Colonic mucosa (tissue), 4 donors: ENCODE measurements at places on chromosomes 2 and 18. TPM values are rescaled to one million over a fixed set of nuclear protein-coding genes. Genes with fewer than 3 reads are reported as not detected.

DOK6 gene
- total RNA-seq: 0.61 TPM

ALLC gene
- not detected for total RNA-seq

ORC2 gene
- total RNA-seq: 39.0 TPM

UPP2 gene
- total RNA-seq: not detected

DNA sequence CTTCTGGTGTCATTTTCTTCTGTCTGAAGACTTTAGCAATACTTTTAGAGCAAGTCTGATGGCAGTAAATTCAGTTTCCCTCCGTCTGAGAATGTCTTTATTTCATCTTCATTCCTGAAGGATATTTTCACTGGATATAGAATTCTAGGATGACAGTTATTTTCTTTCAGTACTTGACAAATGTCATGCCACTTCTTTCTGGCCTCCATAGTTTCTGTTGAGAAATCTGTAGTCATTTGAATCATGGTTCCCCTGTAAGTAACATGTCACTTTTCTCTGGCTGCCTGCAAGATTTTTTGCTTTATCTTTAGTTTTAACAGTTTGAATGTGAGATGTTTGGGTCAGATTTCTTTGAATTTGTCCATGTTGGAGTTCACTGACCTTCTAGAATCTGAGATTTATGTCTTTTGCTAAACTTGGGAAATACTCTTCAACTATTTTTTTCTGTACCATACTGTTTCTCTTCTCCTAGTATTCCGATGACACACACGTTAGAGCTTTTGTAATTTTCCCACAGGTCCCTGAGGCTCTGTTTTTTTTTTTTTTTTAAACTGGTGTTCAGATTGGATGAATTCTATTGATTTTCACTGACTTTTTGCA, 30.2 kb downstream of the RMND5A start:
- no peaks in the 10 kb centered on the region for H3K36me3 ChIP-seq
- H3K27ac ChIP-seq: no peak overlapping the region
- H3K4me1 ChIP-seq: peaks cover 10% of the 10 kb centered on the region
- no peak overlapping the region for H3K4me3 ChIP-seq

DNA sequence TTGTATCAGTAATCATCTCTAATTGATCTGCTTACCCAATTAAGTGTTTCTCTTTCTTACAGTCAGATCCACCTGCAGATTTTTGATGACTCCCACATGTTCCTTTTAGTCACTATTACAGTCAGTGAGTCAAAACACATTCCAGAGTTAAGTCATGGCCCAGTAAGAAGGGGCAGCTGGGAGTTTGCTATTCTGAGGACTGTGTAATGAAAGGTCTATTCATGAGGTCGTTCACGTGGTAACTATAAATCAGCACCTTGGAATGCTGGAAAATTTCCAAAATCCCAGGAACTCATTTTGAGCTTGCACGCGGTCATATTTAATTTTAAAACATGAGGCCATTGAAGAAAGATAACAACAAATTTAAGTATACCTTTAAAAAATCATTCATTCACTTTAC, 252.5 kb downstream of the XIRP2 start:
- no peak for DNase-seq
- H3K27me3 ChIP-seq: no peaks in the 10 kb centered on the region
- no peaks in the 10 kb centered on the region for H3K4me1 ChIP-seq
- H3K27ac ChIP-seq: no peak overlapping the region

DNA sequence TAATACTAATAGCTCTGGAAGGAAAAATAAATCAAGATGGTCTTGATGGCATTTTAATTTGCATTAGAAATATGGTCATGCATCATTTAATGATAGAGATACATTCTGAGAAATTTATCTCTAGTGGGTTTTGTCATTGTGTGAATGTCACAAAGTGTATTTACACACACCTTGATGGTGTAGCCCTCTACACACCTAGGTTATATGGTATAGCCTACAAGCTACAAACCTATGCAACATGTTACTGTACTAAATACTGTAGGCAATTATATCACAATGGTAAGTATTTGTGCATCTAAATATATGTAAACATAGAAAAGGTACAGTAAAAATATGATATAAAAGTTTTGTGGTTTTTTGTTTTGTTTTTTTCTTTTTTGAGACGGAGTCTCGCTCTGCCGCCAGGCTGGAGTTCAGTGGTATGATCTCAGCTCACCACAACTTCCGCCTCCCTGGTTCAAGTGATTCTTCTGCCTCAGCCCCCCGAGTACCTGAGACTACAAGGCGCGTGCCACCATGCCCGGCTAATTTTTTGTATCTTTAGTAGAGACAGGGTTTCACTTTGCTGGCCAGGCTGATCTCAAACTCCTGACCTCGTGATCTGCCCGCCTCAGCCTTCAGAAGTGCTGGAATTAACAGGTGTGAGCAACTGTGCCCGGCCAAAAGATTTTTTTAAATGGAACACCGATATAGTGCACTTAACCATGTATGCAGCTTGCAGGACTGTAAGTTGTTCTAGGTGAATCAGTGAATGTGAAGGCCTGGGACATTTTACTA, 83.7 kb upstream of the UBXN4 start:
- no peaks in the 10 kb centered on the region for H3K36me3 ChIP-seq
- H3K27me3 ChIP-seq: no peaks in the 10 kb centered on the region
- H3K27ac ChIP-seq: no peak overlapping the region

DNA sequence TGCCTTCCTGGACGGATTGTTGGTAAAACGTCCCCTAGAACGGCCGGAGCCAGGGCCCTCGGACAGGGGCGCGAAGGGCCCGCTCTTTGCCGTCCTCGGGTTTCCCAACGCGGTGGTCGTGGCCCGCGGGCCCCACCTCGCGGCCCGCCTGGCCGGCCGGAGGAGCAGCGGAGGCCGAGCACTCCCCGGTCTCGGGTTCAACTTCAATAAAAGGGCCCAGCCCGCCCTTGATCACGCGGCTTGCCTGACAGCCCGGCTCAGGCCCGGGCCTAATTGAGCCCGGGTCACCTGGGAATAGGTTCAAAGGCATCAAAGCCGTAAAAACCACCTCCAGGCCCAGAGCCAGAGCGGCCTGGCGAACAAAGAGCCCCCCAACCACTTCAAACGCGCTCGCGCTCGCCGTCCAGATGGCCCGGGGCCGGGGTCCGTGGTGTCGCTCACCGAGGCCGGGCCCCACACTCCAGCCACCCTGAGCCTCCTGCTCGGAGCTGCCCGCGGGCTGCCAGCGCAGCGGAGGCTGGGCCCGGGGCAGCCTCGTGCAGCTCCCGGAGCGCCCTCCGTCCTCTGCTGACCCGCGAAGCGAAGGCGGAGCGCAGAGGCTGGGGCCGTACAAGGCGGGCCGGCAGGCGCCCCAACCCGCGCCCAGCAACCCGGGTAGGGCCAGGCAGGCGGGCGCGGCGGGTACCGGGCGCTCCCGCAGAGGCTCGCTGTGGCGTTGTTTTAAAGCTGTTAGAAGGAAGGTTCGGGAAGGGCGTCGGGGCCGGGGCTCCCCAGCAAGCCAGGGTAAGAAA, 1.1 kb upstream of the TWIST2 start:
- no peaks in the 10 kb centered on the region for H3K4me1 ChIP-seq
- peaks cover 33% of the 10 kb centered on the region for H3K27me3 ChIP-seq
- H3K4me3 ChIP-seq: peak overlapping the region; percentile 37

DNA sequence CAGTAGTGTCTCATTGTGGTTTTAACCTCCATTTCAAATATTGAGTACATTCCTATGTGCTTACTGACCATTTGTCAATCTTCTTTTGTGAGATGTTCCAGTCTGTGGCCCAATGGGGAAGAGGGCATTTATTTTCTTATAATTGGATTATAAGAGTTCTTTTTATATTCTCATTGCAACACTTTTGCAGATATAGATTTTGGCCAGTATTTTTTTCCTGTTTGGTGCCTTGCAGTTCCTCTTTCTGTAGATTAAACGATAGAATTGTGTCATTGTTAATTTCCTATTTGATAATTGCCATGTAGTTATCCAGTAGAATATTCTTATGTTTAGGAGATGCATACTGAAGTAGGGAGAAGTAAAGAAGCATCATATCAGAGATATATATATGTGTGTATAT, 56.4 kb upstream of the CYTIP start:
- no peak overlapping the region for H3K27ac ChIP-seq
- H3K4me1 ChIP-seq: peaks cover 4% of the 10 kb centered on the region
- H3K27me3 ChIP-seq: no peaks in the 10 kb centered on the region
- H3K4me3 ChIP-seq: no peak overlapping the region
- no peaks in the 10 kb centered on the region for H3K36me3 ChIP-seq

GRCh38 chr18:27366151-27366550, 181.0 kb upstream of the CHST9 start:
- no peaks in the 10 kb centered on the region for H3K27me3 ChIP-seq
- H3K4me3 ChIP-seq: no peak overlapping the region
- no peaks in the 10 kb centered on the region for H3K36me3 ChIP-seq
- no peaks in the 10 kb centered on the region for H3K4me1 ChIP-seq
- DNase-seq: no peak
- no peak overlapping the region for H3K27ac ChIP-seq

GRCh38 chr2:228417956-228418355, 236.5 kb upstream of the SPHKAP start:
- H3K27me3 ChIP-seq: no peaks in the 10 kb centered on the region
- H3K36me3 ChIP-seq: no peaks in the 10 kb centered on the region
- H3K4me3 ChIP-seq: no peak overlapping the region
- H3K27ac ChIP-seq: no peak overlapping the region

DNA sequence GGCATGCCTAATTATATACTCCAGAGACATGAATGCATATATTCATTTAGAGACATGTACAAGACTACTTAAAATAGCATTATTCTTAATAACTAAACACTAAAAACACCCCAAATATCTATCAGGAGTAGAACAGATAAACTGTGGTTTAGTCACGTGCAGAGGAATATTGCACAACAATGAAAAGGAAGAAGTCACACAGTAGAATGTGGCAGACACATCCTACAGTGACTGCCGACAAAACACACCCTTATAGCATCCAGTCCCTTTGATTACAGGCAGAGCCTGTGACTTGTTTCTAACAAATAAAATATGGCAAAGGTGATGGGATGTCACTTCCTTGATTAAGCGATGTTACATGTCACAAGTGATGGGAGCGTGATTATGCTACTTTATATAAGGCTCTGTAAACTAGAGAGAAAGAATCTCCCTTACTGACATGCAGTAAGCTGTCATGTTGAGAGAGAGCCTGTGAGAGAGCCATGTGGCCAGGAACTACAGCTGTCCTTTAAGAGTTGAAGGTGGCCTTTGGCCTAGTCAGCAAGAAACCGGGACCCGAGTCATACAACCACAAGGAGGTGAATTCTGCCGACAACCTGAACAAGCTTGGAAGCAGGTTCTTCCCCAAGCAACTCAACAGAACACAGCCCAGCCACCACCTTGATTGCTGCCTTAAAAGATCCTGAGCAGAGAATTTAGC, 39.1 kb upstream of the LGALSL start:
- H3K27me3 ChIP-seq: no peaks in the 10 kb centered on the region
- H3K4me1 ChIP-seq: no peaks in the 10 kb centered on the region
- H3K36me3 ChIP-seq: no peaks in the 10 kb centered on the region
- peak; percentile 14 for DNase-seq
- H3K4me3 ChIP-seq: no peak overlapping the region

GRCh38 chr2:79116997-79117928, 3.0 kb upstream of the REG1A start:
- DNase-seq: no peak
- no peak overlapping the region for H3K27ac ChIP-seq
- H3K27me3 ChIP-seq: peaks cover 16% of the 10 kb centered on the region

DNA sequence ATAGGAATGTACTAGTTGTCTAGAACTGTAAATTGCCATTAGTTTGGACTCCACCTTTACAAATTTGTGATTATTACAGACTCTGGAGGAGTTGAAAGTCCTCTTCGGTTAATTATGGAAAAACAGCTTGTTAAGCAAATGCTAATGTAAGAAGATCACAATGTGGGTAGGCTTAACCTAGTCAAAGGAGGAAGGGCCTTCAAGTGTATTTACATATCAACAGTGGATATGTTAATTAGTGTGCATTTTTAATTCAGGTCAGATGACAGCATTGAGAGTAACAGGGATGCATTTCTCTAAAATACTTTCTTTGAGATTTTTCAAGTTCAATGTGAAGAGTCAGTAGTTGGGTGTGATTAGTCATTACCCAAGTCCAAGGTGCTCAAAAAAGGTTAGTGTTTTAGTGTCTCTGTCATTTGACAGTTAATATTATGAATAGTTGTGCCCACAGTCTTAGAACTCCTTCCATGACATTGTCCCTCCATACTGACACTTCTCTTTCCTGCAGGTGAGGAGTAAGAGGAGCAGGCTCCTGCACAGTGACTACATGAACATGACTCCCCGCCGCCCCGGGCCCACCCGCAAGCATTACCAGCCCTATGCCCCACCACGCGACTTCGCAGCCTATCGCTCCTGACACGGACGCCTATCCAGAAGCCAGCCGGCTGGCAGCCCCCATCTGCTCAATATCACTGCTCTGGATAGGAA, 28.0 kb downstream of the CD28 start:
- no peak overlapping the region for H3K27ac ChIP-seq
- no peaks in the 10 kb centered on the region for H3K36me3 ChIP-seq
- no peak overlapping the region for H3K4me3 ChIP-seq
- no peaks in the 10 kb centered on the region for H3K27me3 ChIP-seq
- DNase-seq: no peak

DNA sequence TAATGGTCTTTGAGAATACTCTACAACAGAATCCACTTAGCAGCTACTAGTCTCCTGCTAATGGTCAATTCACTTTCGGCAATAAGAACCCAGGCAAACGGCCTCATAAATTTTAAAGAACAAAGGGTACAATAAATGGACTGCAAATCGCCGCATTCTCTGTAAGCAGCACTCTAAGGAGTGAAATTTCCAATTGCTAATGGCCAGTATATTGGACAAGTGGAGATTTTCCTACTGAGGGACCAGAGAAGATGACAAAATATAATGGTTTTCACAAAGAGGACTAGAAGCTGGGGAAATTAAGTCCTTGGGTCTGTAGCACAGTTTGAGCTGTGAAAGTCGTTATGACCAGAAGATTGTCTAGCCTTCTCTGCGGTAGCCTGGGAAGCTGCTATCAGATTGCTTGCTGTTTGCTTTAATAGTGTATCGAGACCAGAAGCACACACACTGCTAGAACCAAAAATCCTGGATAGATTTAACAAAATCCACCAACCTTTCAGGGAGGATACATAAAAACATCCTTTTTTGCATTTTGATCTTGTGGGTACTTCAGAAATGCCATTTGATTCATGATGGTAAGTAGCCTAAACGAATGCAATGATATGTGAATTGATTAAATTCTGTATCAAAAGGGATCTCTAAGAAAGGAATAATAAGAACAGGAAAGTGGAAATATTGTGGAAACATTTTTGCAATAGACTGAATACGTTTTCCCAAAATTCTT, 53.6 kb upstream of the ATP8B1 start:
- H3K4me3 ChIP-seq: no peak overlapping the region
- H3K27me3 ChIP-seq: no peaks in the 10 kb centered on the region
- no peaks in the 10 kb centered on the region for H3K36me3 ChIP-seq
- no peaks in the 10 kb centered on the region for H3K4me1 ChIP-seq
- DNase-seq: no peak
- no peak overlapping the region for H3K27ac ChIP-seq

- no peaks in the 10 kb centered on the region for H3K36me3 ChIP-seq
- H3K27me3 ChIP-seq: no peaks in the 10 kb centered on the region
- H3K27ac ChIP-seq: no peak overlapping the region
- H3K4me3 ChIP-seq: no peak overlapping the region
Observed at GRCh38 chr2:121058852-121059558, 226.0 kb downstream of the TFCP2L1 start.
